ENCODE measurements at places on chromosomes 1 and 21.

DNA sequence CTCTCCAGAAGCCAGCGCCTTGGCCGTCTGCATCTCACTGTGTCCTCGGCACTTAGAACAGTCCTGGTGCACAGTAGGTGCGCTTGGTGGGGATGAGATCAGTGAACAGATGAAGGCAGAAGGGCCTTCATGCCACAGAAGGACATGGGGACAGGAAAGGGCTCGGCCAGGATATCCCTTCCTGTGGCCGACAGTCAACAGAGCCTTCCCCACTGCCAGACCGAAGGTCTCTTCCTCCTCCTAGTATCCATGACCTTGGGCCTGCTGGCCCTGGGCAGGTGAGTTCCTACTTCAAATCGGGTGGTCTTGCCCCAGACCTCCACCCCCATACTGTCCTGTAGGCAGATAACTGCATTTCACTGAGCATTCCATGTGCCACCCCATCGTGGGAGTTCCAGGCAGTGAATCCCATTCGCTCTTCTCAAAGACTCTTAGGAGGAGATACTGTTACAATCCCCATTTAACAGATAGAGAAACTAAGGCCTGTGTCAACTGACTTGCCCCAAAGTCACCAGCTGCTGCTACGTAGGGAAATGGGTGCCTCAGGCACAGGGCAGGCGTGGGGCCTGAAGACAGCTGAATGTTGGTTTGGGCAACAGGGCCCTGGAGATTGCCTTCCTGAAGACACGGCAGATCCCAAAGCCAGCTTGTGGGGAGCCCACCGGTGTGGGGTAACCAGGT lies 3.5 kb downstream of the PLEKHG5 start:
- no peak for DNase-seq

GRCh38 chr1:227774051-227774731 lies 39.0 kb downstream of the SNAP47 start:
- peak; percentile 70 for DNase-seq

DNA sequence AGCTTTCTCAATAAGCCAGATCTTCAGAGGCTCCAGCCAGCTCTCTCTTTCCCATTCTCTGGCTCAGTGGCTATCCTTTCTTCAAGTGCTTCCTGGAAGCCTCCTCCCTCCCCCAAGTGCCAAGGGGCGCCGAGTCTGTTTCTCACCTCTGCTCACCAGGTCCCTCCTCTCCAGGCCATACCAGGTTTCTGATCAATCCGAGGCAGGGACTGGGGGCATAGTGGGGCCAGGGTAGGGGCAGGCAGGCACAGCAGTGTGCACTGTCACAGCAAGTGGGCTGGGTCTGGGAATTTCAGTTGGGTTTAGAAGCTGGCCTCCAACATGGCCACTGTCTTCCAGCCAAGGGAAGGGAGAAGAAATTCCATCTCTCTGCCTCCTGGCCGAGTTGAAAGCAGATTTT lies 56.5 kb downstream of the NAV1 start:
- no peak for DNase-seq

GRCh38 chr1:30060738-30061137 lies 662.6 kb downstream of the MATN1 start:
- no peak for DNase-seq

DNA sequence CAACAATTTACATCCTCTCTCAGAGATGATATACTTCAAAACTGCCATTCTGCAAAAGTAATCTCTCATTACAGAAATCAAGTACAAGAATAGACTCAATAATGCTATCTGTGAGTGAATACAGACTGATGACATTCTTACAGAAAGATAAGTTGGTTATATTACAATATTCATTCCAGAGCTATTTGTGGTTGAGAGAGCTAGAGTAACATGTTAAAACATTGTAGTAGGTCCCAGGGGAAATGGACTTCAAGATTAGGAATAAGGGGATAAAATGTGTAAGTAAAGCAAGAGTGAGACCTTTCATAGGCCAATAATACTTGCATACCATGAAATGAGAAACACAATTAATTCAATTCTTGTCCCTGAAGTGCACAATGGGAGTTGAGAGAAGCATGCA lies 1.5 kb downstream of the F13B start:
- DNase-seq, result no peak

DNA sequence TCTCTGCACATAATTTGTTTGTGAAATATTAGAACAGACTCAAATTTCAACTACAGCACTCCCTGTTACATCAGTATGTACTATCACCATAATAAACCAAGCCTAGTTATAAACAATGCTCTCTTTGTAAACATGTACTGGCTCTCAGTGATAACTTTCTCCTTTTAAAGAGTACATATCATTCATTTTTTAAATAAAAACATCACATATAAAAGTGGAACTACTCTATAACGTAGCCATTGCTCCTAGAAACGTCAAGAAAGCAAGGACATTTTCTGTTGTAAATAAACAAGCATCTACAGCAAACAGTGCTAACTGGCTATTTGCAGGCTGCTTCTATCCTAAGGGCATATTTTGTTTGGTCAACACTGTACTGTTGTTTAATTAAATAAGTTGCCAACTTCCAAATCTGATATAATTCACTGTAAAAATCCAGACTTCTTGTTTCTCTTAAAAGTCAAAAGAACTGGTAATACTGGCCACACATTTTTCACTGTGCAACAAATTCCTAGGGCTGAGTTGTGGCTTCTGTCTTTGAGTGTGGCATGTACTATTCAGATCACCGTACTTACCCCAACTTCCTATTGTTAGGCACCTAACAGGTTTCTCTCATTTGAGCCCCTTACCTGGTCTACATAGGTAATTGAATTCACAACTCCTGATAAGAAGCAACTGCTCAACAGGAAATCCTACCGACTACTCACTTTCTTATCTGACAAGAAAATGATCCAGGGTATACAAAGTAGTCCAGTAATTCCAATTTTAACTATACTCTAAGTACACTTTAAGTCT lies 111.9 kb downstream of the DENND1B start:
- no peak for DNase-seq

- DNase-seq, result no peak
Observed at GRCh38 chr1:181801617-181802016, 259.9 kb downstream of the ZNF648 start.

DNA sequence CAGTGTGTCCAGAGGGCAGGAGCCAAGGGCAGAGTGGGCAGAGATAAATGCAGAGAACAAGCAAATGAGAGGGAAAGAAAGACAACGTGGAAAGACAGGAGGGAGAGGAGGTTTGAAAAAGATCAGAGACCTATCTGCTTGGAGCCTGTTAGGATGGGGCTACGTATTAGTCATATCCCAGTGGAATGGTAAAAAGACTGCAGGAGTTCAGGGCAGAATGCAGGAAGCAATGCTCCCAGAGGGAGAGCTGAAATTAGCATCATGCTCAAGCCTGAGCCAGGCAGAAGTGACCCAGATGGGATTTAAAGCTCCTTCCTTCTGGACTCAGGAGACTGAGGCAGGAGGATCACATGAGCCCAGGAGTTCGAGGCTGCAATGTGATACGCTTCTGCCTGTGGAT lies 261.3 kb upstream of the CHRM3 start:
- no peak for DNase-seq

- DNase-seq, result no peak
Observed at GRCh38 chr1:163807331-163808049, 485.7 kb downstream of the NUF2 start.

DNA sequence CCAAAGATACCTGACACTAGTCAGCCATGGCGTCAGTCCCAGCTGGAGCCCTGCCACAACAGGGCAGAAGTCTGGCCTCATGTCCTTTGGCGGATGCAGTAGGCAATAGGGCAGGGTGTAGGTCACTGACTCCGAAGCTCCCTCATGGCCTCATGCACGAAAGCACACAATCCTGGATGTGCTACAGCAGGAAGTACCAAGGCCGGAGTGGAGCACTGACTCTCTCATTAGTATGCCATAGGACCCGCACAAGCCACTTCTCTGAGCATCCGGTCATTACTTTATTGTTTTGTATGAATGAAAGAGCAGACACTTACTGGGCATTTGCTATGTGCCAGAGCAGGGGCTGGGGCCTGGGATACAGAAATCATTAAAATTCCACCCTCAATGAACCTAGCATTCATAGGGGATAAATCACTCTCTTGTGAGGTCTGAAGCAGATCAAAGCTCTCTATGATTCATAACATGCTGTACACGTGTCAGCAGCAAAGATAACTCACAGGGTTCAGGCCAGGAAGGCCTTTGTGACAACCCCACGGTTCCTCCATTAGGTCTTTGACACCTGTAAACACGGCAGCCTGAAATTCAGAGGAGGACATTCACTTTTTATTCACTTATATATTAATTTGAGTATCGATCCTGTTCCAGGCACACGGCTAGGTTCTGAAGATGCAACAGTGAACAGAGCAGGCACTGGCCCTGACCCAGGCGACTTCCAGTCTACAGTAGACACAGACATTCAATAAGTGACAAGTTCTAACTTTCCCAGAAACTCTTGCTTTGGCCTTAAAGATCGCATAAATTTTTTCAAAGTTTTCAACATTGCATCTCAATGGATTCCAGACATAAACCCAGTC lies 357.9 kb upstream of the USP24 start:
- no peak for DNase-seq

DNA sequence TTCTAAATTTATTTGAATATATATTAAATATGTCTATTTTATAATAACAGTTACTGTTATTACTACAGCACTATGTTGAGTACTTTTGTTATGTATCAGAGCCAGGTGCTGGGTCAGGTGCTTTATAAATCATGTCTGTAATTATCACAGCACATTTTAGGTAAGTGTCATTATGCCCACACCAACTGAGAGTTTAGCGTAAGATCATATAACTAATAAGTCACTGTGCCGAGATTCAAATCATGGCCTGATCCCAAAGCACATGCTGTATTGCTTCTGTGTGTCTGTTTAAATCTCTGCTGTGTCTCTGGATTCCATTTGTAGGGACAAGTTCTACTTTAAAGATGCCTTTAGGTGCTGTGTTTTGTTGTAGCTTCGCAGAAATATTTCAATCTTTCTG lies 1.9 kb downstream of the GPSM2 start:
- DNase-seq, result no peak

GRCh38 chr1:78678324-78678723 lies 28.7 kb downstream of the IFI44 start:
- DNase-seq, result no peak

GRCh38 chr1:17554954-17555353 lies 15.5 kb downstream of the ARHGEF10L start:
- DNase-seq, result no peak

- DNase-seq, result no peak
Observed at GRCh38 chr1:25890239-25891034, 14.9 kb upstream of the PAQR7 start.

- DNase-seq, result no peak
Observed at GRCh38 chr21:43754948-43755781, 20.9 kb downstream of the CSTB start.

DNA sequence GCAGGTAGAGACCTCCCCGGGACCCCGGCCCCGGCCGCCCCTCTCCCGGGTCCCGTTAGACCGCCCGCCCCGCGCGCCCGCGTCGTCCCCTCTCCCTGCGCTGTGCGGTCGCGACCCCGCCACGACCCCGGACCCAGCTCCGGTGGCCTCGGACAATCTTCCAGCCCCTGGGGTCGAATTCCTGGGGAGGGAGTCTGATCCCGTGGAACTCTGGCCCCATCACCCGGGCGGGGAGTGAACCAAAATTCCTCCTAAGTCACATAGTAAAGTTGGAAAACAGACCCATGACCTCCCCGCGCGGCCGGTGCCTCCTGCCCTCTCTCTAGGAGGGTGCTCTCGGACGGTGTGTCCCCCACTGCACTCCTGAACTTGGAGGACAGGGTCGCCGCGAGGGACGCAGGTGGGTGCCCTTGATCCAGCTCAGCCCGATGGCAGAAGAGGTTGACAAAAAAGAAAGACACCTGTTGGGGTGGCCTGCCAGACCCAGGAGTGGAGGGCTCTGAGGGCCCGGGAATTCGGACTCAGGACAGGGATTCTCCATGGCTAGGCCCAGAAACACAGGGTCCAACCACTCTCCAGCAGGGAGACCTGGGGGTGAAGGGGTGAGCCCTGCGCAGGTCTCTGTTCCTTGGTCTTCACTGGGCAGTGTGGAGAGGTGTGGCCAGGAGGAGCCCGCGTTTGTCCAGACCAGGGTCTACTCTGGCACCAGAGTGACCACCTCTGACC lies 451 bp downstream of the ADAMTSL4 start:
- no peak for DNase-seq

DNA sequence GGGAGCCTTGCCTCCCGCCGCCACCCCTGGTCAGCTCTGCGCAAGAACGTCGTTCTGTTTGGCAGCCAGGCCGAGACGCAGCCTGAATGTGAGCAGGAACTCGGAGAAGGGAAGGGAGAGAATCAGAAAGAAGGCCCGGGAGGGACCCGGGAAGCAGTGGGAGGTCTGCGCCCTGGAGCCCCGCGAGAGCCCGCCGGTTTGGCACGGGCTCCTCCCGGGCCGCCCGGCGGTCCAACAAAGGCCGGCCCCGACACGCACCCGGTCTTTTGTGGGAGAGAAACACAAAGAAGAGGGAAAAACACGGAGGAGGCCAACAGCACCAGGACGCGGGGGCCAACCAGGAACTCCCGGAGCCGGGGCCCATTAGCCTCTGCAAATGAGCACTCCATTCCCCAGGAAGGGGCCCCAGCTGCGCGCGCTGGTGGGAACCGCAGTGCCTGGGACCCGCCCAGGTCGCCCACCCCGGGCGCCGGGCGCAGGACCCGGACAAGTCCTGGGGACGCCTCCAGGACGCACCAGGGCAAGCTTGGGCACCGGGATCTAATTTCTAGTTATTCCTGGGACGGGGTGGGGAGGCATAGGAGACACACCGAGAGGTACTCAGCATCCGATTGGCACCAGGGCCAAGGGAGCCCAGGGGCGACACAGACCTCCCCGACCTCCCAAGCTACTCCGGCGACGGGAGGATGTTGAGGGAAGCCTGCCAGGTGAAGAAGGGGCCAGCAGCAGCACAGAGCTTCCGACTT lies 2.7 kb upstream of the OLIG2 start:
- DNase-seq, result no peak

DNA sequence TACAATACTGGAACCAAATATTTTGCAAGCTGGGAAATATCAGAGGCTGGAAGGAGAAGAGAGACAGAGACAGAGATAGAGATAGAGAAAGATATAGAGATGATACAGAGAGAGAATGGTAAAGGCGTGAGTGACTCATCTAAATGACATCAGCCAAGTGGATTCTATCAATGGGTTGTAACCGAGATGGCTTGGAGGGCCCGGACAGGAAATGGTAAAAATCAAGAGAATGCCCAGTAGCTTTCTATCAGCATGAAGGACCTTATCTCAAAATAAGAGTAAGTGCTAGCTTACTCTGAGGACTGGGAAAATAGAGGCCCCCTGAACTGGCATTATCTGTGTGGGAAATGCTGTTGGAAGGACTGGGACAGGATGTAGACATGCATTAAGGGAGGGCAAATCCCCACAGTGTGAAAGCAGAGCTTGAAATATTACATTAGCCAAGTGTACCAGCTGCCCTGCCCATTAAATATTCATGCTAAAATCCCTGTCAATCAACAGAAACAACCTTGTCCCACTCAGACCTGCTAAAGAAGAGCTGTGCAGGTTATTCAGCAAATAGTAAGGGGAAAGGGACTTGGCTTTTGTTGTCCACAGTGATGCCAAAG lies 76.6 kb upstream of the ZNF644 start:
- no peak for DNase-seq
